T-helper 17 cell (primary cell): ENCODE measurements at places on chromosomes 7 and 10. TPM values are rescaled to one million over a fixed set of nuclear protein-coding genes. Genes with fewer than 3 reads are reported as not detected.

- H3K4me1 ChIP-seq: peaks cover 56% of the 10 kb centered on the region
- H3K4me3 ChIP-seq: peak overlapping the region; percentile 83
Observed at GRCh38 chr10:124641282-124642087, 102.7 kb downstream of the FAM53B start.

DNA sequence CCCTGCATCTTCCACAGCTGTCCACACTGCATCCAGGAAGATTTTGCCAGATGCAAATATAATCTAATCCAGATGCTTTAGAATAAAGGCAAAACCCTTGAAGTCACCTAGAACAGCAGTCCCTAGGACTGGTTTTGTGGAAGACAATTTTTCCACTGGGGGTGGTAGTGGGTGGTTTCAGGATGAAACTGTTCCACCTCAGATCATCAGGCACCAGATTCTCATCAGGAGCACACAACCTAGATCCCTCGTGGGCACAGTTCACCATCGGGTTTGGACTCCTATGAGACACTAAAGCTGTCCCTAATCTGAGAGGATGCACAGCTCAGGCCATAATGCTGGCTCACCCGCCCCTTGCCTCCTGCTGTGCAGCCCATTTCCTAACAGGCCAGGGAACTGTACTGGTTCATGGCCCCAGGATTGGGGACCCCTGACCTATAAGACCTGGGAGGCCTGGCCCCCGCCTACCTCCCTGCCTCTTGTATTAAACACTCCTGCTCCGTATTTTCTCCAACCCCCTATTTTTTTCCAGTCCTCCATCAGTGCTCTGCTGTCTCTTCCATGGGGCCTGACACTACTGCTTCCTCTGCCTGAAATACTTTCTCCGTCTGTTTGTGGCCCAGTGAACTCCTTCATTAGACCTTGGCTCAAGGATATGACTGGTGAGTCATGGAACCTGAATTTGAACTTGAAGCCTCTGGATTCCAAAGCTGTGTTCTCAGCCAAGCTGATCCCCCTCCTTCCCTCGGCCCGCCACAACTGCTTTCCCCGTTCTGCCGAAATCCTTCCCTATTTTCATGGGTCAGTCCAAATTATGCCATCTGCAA, 79.9 kb upstream of the RHEB start:
- H3K4me1 ChIP-seq: peaks cover 21% of the 10 kb centered on the region
- H3K27me3 ChIP-seq: no peaks in the 10 kb centered on the region
- H3K4me3 ChIP-seq: no peak overlapping the region
- no peak for DNase-seq
- peak overlapping the region; percentile 57 for H3K27ac ChIP-seq
- H3K36me3 ChIP-seq: peaks cover 4% of the 10 kb centered on the region

DNA sequence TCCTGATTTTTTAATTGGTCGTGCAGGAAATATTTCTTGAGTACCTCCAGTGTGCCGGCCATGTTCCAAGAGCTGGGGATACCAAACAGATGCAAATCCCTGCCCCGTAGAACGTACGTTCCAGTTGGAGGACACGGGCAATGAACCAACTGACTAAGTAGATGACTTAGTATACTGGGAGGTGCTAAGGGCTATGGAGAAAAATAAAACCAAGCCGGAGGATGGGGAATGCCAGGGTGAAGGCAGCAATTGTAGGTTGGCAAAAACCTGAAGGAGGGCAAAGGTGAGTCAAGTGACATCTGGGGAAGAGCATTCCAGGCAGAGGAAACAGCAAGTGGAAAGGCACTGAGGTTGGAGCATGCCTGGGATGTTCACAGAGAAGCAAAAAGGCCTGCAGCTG, 6.8 kb upstream of the VSIR start:
- H3K36me3 ChIP-seq: no peaks in the 10 kb centered on the region
- no peak overlapping the region for H3K4me3 ChIP-seq
- DNase-seq: no peak
- H3K4me1 ChIP-seq: peaks cover 21% of the 10 kb centered on the region
- H3K27ac ChIP-seq: no peak overlapping the region
- H3K27me3 ChIP-seq: no peaks in the 10 kb centered on the region

DNA sequence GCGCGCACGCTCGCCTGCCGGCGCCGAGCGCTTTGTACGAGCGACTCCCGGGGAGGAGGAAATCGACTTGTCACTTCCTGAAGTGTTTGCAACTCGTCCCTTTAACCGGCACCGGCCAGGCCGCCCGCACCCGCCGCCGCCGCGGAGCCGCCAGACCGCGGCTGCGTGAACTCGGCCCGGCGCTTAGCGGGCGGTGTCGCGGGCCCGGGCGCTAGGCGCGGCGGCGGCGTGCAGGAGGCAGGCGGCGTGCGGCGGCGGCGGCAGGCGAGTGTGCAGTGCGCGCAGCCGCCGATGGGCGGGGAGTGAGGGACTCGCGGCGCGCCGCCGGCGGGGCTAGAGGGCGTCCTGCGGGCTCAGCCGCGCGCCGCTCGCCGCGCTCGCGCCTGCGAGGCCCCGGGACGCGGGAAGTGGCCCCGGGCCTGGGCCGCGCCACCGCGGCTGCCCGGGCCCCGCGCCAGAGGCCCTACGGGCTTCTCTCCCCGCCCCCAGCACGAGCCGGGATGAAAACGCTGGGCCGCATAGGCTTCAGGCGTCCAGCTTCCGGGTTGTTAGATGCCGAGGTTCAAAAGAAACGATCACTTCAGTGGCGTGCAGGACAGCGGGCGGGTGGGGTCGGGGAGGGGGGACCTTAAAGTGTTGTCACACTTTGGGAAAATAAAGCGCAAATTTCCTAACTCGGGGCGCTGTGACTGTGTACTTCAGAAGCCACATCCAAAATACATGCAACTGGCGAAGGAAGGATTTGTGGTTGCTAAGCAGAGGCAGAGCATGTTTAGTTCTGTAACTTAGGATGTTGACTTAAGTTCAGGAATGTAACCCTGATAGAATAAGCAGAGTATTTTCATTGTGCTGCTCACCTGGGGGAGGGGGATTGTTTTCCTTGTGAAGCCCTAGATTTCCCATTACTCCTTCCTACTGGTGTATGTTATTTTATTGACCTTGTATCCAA, at the start of gene FAM53B:
TSS of gene FAM53B (minus strand) at position 277 of the 949 bp plus-strand sequence. CDS start 37,665 bp downstream, outside the sequence.
- peak within 1 kb of the TSS; percentile 98 for H3K4me3 ChIP-seq
- H3K36me3 ChIP-seq: peaks cover 2% of the 10 kb centered on the region
- peak within 1 kb of the TSS; percentile 100 for H3K27ac ChIP-seq
- no peaks in the 10 kb centered on the region for H3K27me3 ChIP-seq
- H3K4me1 ChIP-seq: peaks cover 43% of the 10 kb centered on the region

The SPDYE6 gene
- total RNA-seq: not detected
